ENCODE measurements at places on chromosomes 1 and 21.
A peak's percentile ranks its signal among the peaks of the same experiment; 100 is the strongest.

DNA sequence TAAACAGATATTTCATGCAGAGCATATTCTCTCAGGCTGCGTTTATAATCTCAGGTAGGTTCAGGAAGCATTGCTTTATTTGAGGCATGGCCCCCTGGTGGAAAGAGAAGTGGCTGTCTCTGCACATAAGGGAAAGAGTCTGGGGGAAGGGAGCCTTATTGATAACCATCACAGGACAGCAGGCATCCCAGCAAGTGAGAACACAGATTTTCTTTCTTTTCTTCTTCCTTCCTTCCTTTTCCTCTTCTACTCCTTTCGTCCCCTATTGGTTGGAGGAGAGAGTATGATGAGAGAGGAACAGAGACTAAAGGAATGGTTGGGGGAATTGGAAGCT is 21.9 kb downstream of the TSNAX start:
- peak; percentile 11 for DNase-seq

DNA sequence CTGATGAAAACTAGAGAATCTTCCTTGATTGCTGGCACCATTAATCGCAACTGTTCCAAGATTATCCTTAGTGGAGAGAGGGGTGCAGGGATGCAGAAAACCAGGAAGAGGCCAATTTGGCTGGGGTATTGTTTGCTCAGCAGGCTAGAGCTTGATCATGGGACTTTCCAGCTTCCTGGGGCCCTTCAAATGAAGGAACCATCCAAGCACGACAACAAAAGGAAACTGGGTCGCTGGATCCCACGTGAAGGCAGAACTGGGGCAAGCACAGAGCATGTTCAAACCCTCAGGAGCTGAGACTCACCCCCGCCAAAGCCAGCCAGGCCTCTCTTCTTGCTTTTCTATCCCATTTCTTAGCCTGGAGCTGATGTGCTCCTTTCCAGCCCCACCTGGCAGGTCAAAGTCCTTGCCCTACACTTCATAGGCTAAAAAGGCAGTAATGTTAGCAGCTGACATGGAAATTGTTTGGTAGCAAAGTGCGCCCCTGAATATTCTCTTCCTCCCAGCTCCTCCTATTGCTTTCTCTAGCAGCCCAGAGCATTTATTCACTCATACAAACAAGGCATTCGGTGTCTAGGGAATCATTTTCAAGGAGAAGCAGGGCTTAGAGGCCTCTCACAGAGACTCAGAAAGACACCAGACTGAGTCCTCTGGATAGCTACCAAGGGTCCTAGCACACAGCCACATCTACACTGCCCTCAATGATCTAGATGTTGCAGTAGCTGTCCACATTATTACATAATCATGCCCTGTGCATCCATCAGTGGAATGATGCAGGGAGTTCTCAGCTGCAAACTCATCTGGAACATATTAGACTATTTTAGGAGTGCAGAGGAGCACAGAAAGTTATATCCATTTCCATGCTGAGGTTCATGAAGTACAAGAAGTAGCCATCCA is 11.5 kb downstream of the KCNA2 start:
- no peak for DNase-seq

DNA sequence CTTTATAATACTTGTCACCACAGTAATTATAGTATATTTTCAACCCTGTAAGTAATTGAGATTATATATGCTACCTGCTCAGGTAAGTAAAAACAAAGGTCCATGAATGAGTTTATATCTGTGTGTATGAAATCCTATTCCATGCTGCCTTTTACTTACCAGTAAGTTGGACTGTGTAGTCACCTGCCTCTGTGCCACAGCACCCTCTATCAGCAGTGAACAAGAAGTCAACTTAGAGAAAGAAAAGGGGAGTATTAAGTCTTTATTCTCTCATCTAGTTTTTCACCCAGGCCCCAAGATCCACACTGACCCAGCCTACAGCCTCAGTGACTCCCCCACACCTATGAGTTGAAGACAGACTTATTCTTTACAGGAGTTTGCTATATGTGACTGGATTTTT is 36.9 kb upstream of the IFI16 start:
- DNase-seq = no peak

DNA sequence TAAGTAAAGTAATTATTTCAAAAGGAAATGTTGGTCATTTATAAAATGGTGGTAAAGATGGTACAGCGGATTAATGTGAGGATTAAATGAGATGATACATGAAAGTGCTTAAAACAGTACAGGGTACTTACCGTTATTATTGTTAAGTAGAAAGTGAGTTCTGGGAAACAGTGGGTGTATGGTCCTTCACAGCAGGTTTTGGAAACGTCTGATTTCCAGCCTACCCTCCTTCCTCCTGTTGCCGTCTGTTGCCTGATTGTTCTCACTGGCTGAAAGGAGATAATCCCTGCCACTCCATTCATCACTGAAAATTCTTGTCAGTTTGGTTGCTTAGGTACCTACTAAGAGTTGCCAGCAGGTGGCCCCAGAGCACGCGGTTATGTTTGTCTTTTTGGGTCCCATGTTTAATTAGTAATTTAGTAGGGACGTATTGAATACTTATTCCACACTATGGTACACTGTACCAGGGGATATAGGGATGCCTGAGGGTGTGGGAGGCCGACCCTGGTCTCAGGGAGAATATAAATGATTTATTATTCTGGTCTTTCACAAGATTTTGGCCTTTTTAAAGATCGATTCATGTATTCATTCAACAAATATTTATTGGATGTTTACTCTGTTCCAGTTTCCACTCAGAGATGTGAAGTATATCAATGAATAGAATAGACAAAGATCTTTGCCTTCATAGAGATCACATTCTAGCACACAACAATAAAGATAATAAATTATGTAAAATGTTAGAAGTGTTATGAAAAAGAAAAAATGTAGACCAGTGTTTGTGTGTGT is 30.8 kb upstream of the RPTN start:
- peak; percentile 70 for DNase-seq

DNA sequence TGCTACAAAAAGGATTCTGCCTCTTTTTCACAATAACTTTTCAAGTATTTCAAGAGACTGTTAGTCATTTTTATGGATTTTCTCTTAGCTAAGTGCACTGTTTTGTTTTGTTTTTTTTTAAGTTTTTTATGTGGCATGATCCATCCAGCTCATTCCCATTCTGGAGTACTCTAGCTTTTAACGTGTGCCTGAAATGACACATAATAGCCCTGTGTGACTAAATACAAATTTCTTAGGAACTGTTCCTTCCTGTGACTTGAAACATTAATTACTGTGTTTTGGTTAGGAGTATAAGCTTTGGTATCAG is 143.9 kb downstream of the HS2ST1 start:
- no peak for DNase-seq

DNA sequence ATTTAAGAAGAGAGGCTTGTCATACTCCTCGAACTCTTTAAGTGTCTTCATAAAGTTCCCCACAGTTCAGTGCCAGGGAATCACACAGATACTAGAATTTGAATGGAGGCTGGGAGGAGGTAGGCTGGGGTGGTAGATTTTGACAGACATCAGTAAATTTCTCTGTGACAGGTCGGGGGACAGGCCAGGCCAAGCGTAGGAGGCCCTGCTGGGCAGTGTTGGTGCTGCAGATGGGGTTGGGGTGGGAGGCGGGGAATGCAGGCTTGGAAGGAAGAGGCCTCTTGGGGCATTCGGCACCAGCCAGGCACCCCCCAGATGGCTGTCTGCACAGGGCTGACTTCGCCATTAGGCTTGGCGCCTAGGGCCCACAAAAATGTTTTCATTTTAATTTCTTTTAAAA is 84.0 kb downstream of the MAN1C1 start:
- no peak for DNase-seq

- DNase-seq = no peak
These were observed 3.2 kb upstream of the DISP3 start for GRCh38 chr1:11475748-11476147.

DNA sequence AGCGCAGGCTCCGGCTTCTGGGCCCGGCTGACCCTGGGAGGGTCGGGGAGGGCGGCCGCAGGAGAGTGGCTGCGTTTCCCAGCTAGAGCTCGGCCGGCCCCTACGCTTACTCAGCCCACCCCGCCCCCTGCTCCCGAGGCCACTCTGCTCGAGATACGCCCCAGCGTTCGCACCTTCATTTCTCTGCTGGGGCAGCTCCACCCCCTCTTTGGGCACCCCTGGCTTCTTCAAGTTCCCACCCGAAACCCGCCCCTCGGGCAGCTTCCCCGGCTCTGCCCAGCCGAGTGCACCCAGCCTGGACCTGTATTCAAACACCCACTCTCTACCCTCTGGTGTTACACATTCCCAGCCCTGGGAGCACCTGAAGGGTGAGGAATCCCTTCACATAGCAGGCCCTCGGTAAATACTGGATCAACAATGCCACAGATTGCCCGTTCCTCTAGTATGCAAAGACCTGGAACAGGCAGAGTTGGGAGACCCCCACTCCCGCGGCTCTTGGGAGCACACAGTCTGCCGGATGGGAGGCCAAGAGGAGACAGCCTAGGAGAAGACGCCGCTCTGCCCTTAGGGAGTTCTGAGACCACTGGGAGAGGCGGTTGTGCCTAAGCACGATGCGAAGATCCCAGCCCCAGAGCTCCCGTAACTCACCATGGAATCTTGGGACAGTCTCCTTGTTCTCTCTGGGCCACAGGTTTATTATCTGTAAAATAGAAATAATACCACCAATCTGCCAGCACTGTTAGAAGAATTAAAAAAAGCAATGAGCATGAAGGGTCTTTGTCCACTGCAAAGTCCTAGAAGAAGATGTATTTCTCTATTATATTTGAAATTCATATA is 566 bp upstream of the PAQR7 start:
- no peak for DNase-seq

GRCh38 chr1:19477284-19478249 is 7.8 kb downstream of the CAPZB start:
- DNase-seq = no peak

DNA sequence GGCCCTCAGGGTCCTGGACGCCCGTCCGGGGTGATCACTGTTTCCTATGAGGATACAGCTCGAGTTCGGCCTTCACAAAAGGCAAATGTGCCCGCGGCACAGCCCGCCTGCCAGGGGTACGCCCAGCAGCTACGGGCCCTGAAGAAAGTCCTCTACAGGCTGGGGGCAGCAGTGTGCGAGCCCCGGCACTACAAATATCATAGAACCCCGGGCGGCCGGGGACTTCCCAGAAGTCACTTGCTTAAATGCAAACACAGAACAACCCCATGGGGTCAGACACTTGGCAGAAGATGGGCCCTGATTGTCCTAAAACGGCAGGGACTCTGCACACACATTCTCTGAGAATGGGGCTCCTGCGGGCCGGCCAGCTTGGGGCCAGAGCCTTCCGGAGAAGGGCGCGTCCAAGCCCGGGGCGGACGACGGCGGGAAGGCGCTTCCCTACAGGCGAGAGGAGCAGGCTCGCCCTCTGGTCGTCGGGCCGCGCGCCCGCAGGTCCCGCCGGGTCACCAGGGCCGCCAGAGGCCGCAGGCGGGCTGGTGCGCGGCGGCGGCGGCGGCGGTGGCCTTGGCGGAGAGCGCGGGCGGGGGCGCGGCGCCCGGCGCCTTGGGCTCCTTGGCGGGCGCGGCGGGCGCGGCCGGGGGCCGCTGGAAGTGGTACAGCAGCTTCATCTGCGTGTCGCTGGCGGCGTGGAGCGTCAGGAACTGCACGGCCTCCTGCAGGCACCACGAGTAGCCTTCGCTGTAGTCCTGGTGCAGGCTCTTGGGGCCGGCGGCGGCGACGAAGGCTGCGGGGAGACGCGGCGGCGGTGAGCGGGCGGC is 888 bp downstream of the HES5 start:
- no peak for DNase-seq

GRCh38 chr1:174761335-174761734 is 238.4 kb upstream of the CACYBP start:
- DNase-seq = no peak

- no peak for DNase-seq
These were observed 57.6 kb downstream of the ABCA4 start for GRCh38 chr1:94063379-94063778.

DNA sequence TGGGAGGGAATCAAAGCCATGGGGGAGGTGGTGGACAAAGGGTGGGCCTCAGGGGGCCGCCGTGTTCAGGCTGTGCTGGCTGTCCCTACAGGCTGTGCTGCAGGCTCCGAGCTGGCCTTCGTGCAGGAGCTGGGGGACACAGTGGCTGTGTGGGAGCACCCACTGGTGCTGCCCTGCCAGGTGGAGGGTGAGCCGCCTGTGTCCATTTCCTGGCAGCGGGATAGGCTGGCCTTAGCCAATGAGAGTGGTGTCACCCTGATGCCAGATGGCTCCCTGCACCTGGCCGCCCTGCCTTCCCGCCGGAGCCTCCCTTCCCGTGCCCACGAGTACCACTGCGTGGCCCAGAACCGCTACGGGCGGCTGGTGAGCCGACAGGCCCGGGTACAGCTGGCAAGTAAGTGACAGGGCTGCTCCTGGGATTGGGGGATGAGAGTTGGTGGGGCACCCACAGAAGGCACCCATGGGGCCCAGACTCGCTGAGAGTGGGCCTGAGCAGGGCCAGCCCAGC is 20.2 kb downstream of the SLC27A3 start:
- no peak for DNase-seq

DNA sequence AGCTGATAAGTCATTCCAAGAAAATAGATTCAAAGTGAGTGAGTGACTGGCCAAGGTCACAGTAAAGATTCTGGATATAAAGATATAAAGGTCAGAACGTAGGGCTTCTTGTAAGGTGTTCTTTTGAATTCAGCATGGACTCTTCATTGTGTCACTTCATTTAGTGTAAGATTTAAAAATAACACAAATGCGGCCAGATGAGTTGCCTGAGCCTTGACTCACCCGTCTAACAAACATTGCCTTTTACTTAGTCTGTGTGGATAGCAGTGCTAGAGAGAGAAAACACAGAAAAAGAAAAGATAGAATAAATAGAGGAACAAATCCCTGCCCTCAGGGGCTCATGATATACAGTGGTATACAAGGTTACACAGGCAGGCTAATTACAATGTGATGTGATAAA is 223.4 kb downstream of the PLPP3 start:
- no peak for DNase-seq

All from HT1080 (cell line).